Testis (tissue), 5 donors: ENCODE measurements at places on chromosomes 6 and 20.

GRCh38 chr20:3559637-3560036, 88.8 kb downstream of the ATRN start:
- H3K4me1 ChIP-seq: no peaks in the 10 kb centered on the region
- no peak for DNase-seq
- no peaks in the 10 kb centered on the region for H3K27me3 ChIP-seq
- no peak overlapping the region for H3K4me3 ChIP-seq
- H3K36me3 ChIP-seq: no peaks in the 10 kb centered on the region
- no peak overlapping the region for H3K27ac ChIP-seq

DNA sequence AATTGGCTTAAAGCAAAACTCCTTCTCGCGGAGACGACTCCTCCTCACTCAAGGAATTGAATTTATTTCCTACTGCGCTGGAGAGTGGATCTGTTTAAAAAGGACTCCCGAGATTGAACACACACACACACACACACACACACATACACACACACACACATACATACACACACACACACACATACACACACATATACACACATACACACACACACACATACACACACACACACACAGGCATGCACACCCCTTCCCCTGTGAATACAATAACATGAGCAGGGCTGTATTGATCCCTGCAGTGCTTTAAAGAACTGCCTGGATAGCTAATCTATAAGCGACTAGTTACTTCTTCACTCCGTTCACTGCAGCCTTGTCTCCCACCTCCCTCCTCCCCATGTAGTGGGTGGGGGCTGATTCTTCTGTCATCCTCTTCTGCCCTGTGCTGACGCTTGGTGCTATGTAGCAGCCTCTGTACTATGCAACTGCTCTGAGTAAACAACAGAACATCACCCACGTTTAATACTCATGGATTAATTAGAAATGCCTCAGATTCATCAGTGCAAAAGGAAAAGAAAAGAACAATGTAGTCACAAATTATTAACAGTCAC, 549.0 kb downstream of the CDH26 start:
- H3K36me3 ChIP-seq: no peaks in the 10 kb centered on the region
- no peaks in the 10 kb centered on the region for H3K4me1 ChIP-seq
- DNase-seq: no peak
- H3K27ac ChIP-seq: no peak overlapping the region

GRCh38 chr6:51841626-51842025, 245.8 kb downstream of the PKHD1 start:
- no peaks in the 10 kb centered on the region for H3K4me1 ChIP-seq
- no peaks in the 10 kb centered on the region for H3K36me3 ChIP-seq
- no peak overlapping the region for H3K4me3 ChIP-seq
- no peak overlapping the region for H3K27ac ChIP-seq
- no peak for DNase-seq
- no peaks in the 10 kb centered on the region for H3K27me3 ChIP-seq

- no peak for DNase-seq
- H3K27me3 ChIP-seq: no peaks in the 10 kb centered on the region
- H3K27ac ChIP-seq: no peak overlapping the region
- no peaks in the 10 kb centered on the region for H3K36me3 ChIP-seq
Measured at GRCh38 chr20:10619427-10619826, 54.4 kb downstream of the JAG1 start.

- H3K27me3 ChIP-seq: no peaks in the 10 kb centered on the region
- H3K4me3 ChIP-seq: no peak overlapping the region
- DNase-seq: no peak
- H3K27ac ChIP-seq: no peak overlapping the region
Measured at GRCh38 chr6:33755070-33755869, 8.6 kb upstream of the IP6K3 start.

- no peaks in the 10 kb centered on the region for H3K36me3 ChIP-seq
- no peaks in the 10 kb centered on the region for H3K27me3 ChIP-seq
- H3K27ac ChIP-seq: no peak overlapping the region
Measured at GRCh38 chr6:74651948-74652842, 553.7 kb downstream of the COL12A1 start.

DNA sequence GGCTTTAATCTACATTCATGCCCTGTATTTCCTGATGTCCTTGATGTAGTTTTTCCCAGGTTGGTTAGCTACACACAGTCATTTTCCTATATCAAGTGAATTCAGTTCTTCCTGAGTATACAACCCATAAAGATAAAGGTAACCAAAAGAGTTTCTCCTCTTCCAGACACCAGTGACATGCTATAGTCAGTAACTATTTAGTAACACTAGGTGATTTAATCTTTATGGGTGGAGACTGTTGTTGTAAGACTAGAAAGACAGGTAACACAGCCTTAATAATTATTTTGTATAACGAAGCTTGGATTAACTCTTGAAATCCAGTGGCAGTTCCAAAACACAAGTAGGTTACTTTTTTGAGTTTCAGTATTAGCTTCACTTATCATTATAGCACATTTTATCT, 17.6 kb downstream of the MCUR1 start:
- H3K27ac ChIP-seq: no peak overlapping the region
- H3K4me1 ChIP-seq: no peaks in the 10 kb centered on the region
- no peak overlapping the region for H3K4me3 ChIP-seq
- no peak for DNase-seq

DNA sequence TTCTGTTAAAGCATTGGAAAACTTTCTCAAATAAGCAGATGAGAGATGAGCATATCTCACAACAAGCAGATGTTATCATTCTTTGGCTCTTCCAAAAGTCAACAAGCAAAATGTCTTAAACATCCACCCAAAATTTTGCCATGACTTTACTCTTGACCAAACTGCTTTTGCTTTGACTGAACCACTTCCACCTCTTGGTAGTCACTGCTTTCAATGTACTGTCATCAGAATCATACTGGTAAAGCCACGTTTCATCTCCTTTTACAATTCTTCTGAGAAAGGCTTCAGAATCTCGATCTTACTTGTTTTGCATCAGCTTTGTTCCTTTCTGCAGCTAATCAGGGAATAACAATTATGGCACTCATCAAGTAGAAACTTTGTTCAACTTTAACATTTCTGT, 498.5 kb upstream of the GJE1 start:
- H3K4me3 ChIP-seq: no peak overlapping the region
- H3K27me3 ChIP-seq: no peaks in the 10 kb centered on the region
- H3K4me1 ChIP-seq: no peaks in the 10 kb centered on the region

DNA sequence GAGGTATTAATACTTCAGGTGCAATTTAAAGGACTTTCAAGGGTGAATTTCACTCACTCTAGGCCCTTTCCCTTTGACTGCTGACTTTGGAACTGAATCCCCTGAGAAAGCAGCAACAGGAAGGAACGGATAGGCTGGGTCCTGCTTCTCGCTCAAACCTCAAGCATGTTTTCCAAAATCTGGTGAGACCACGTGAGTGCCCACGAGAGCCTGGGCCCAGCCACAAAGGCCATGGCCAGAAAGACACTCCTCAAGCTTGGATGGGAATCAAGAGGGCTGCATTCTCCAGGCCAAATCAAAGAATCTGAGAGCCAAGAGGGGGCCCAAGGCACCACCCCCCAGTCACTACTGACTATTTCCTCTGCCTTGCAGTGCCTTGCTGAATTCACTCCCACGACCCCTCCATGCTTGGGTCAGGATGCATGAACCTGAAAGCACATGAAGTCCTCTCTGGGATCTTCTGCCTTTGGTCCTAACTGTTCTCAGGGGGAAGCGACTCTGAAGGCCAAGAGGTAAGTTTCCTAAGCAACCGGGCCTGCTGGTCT, 146.1 kb downstream of the NFATC2 start:
- no peaks in the 10 kb centered on the region for H3K36me3 ChIP-seq
- peaks cover 5% of the 10 kb centered on the region for H3K4me1 ChIP-seq
- no peaks in the 10 kb centered on the region for H3K27me3 ChIP-seq
- DNase-seq: peak; percentile 46
- H3K4me3 ChIP-seq: no peak overlapping the region

GRCh38 chr6:163137398-163137881, 277.1 kb upstream of the QKI start:
- no peak overlapping the region for H3K4me3 ChIP-seq
- no peak overlapping the region for H3K27ac ChIP-seq
- no peaks in the 10 kb centered on the region for H3K36me3 ChIP-seq
- no peak for DNase-seq

DNA sequence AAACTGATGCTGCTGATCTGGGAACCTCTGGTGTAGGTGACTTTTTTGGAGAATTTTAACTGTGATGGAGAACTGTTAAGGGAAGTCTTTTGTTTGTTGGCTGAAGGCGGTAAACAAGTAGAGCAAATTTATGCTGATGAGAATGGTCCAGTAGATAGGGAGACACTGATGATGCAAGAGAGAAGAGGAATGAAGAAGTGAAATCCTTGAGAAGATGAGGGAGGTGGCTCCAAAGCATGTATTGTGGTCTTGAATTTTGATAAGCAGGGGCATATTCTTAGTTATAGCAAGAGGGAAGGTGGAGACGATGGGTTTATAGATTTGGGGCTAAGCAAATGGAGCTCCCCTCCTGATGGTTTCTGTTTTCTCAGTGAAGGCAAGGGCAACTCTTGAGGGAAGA, 22.0 kb downstream of the MAPK14 start:
- no peaks in the 10 kb centered on the region for H3K36me3 ChIP-seq
- H3K4me1 ChIP-seq: no peaks in the 10 kb centered on the region
- no peak for DNase-seq
- H3K27me3 ChIP-seq: no peaks in the 10 kb centered on the region
- H3K4me3 ChIP-seq: no peak overlapping the region

GRCh38 chr6:116596815-116597214, 19.5 kb upstream of the RSPH4A start:
- H3K27ac ChIP-seq: no peak overlapping the region
- no peaks in the 10 kb centered on the region for H3K27me3 ChIP-seq
- H3K4me3 ChIP-seq: no peak overlapping the region

GRCh38 chr6:110475066-110475653, 1.3 kb downstream of the SLC22A16 start:
- H3K27me3 ChIP-seq: no peaks in the 10 kb centered on the region
- H3K36me3 ChIP-seq: no peaks in the 10 kb centered on the region
- peak; percentile 33 for DNase-seq
- no peak overlapping the region for H3K27ac ChIP-seq
- no peaks in the 10 kb centered on the region for H3K4me1 ChIP-seq

DNA sequence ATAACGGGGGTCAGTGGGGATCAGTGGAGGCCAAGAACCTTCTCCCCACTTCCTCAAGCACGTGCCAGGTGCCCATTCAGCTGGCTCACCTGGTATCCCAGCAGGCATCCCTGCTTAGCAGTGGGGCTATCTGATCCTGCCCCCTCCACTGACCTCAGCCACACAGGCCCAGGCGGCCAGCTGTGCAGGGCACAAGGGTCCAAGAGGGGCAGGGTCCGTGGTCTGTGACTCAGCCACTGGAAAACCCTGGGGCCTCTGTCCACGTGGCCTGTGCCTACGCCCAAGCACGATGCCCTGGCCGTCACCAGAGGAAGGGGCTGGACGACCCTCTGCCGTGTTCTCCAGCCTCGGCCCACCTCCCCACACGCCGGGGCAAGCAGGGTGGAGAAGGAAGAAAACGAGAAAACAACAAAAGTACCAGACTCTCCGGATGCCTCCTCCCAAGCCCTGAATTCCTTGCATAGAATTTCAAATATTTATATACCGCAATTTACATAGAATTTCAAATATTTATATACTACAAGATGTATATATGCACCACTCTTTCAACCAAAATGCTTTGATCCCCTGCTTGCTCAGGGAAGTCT, 12.1 kb downstream of the PXDC1 start:
- H3K27me3 ChIP-seq: no peaks in the 10 kb centered on the region
- peaks cover 11% of the 10 kb centered on the region for H3K4me1 ChIP-seq
- no peaks in the 10 kb centered on the region for H3K36me3 ChIP-seq
- DNase-seq: no peak
- no peak overlapping the region for H3K4me3 ChIP-seq
- no peak overlapping the region for H3K27ac ChIP-seq

- H3K27me3 ChIP-seq: no peaks in the 10 kb centered on the region
- no peaks in the 10 kb centered on the region for H3K4me1 ChIP-seq
- no peak overlapping the region for H3K27ac ChIP-seq
- H3K4me3 ChIP-seq: no peak overlapping the region
Measured at GRCh38 chr6:17957498-17957897, 29.9 kb downstream of the KIF13A start.

- H3K27me3 ChIP-seq: no peaks in the 10 kb centered on the region
- H3K4me3 ChIP-seq: no peak overlapping the region
- H3K36me3 ChIP-seq: no peaks in the 10 kb centered on the region
- H3K27ac ChIP-seq: no peak overlapping the region
Measured at GRCh38 chr6:158737082-158737709, 82.0 kb downstream of the EZR start.

DNA sequence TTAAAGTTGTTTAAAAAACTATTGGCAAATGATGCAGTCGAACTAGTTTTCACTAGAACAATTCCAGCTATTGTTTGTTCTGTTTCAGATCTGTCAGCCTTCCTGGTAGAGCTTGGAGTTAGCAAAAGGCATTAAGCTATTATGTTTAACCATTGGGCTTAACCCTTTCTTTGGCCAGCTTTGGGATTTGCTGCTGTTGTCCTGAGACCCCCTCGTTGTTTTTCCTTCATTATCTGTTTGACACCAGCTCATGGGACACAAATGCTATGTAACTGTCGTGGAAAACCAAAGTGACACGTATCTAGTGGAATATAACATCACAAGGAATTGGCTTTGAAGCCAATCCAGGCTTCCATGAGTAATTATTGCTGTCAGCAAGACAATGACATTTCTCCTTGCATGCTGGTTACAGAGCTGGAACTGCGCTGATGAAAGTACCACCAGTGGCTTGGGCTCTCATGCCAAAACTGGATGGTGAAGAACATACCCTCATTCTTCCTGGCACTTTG, 96.0 kb downstream of the EYA2 start:
- no peaks in the 10 kb centered on the region for H3K27me3 ChIP-seq
- no peak overlapping the region for H3K27ac ChIP-seq
- DNase-seq: no peak

GRCh38 chr20:62742550-62742949, 33.9 kb downstream of the NTSR1 start:
- peaks cover 4% of the 10 kb centered on the region for H3K4me1 ChIP-seq
- H3K36me3 ChIP-seq: no peaks in the 10 kb centered on the region
- no peak overlapping the region for H3K27ac ChIP-seq
- DNase-seq: no peak
- no peaks in the 10 kb centered on the region for H3K27me3 ChIP-seq

GRCh38 chr6:168101590-168102314, 22.7 kb upstream of the FRMD1 start:
- H3K27me3 ChIP-seq: no peaks in the 10 kb centered on the region
- no peak for DNase-seq
- H3K27ac ChIP-seq: no peak overlapping the region
- no peak overlapping the region for H3K4me3 ChIP-seq

DNA sequence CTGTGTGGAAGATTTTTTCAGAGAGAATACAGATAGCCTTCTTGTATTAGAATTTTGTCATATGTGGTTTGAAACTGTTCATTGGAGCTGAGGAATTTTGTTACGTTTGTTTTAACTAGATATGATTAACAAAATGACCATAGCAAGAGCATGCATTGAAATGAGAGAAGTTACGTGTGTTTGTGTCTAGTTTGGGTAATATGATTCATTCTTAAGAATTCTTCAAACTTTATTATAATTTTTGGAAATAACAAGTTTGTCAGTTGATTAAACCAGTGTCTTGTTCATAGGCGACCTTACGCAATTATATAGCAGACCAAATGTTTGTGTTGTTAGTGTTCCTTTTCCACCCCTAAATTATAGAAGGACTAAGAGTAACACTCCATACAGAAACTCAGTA, 5.5 kb downstream of the GMNN start:
- H3K4me1 ChIP-seq: peaks cover 5% of the 10 kb centered on the region
- no peaks in the 10 kb centered on the region for H3K36me3 ChIP-seq
- no peak overlapping the region for H3K27ac ChIP-seq
- no peaks in the 10 kb centered on the region for H3K27me3 ChIP-seq
- no peak overlapping the region for H3K4me3 ChIP-seq
- no peak for DNase-seq
